ENCODE measurements at places on chromosomes 1 and 21.

- no peak for DNase-seq
These were observed 8.1 kb downstream of the ADAMTS5 start for GRCh38 chr21:26958788-26959187.

GRCh38 chr1:119767486-119767885 lies 1.2 kb downstream of the HMGCS2 start:
- DNase-seq: no peak

GRCh38 chr1:170680428-170680827 lies 16.5 kb downstream of the PRRX1 start:
- no peak for DNase-seq

- no peak for DNase-seq
These were observed 8.0 kb upstream of the RIMS3 start for GRCh38 chr1:40673452-40673851.

- DNase-seq: no peak
These were observed 565.1 kb downstream of the NPHP4 start for GRCh38 chr1:5427026-5427613.

DNA sequence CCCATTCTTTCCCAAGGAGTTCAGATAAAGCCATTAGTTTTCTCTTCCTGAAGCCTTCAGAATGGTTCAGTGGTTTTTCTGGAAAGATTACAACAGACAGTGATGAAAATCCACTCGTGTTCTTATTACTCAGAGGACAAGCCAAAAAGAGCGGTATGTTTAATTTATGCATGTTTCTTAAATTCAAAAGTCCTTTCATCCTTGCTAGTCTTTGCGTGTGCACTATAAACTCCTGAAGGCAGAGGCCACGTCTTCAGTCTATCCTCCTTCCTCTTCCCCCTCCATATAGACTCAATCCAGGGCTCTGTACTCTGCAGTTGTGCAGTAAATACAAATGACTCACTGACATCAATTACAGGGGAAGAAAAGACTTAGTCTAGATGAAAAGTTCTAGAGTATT lies 409.2 kb upstream of the PLXNA2 start:
- DNase-seq: no peak

- DNase-seq: peak; percentile 32
These were observed 97.0 kb upstream of the DPH5 start for GRCh38 chr1:101122452-101123166.

DNA sequence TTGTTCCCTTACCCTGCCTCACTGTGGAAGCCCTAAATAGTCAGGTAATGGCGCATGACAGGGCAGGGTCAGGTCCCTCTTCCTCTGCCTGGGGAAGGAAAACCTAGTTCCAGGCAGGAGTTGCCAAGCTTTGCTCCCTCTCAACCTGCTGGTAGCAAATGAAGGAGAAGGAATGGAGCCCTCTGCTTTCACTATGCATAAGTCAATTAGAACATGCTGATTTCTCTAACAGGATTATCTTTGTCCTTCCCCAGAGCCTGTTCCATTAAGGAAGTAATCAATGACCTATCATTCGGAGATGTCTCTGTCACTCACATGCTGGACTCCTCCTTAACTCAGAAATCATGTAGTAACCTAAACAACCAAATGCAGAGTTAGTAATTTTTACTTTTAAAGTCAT lies 161.8 kb upstream of the NFIA start:
- no peak for DNase-seq

- no peak for DNase-seq
These were observed 115.1 kb downstream of the RABGAP1L start for GRCh38 chr1:174274452-174274851.

DNA sequence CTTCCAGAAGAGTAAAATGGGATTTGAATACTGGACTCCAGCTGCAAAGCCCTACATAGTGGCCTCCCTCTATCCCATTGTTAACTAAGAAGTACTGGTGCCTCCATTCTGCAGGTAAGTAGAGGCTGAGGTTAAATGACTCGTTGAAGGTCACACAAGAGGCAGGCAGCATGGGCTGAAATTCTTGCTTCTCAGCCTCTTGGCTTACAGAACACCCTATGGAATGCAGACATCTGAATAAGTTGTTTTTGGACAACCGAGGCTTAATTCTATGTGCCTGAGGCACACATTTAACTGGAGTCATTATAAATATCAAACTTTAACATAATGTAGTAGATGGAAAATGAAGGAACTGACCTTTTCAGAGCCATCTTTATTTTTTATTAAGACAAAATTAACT lies 5.7 kb downstream of the DNAJC11 start:
- DNase-seq: no peak

- no peak for DNase-seq
These were observed 246.5 kb downstream of the TOMM20 start for GRCh38 chr1:234881893-234882771.

GRCh38 chr1:26158271-26158907 lies 490 bp upstream of the FAM110D start:
- no peak for DNase-seq

DNA sequence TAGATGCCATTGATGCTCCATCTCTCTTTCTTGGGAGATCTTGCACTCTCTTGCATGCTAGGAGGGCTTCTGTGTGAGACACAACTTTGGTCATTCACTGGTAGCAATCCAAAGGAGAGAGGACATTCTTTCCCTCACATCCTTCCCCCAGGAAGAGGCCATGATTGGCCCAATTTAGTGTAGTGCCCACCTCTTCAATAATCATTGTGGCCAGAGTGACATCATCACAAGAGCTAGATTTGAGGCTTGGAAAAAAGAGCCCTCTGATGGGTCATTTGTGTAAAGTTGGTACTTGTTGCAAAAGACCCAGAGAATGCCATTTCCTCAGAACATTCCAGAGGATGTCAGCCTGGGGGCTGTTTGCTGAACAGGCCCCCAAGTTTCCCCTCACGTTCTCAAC lies 30.2 kb downstream of the S100A6 start:
- no peak for DNase-seq

- DNase-seq: no peak
These were observed 59.2 kb downstream of the TLR5 start for GRCh38 chr1:223083831-223084230.

GRCh38 chr1:31345635-31346034 lies 27.2 kb downstream of the FABP3 start:
- no peak for DNase-seq

DNA sequence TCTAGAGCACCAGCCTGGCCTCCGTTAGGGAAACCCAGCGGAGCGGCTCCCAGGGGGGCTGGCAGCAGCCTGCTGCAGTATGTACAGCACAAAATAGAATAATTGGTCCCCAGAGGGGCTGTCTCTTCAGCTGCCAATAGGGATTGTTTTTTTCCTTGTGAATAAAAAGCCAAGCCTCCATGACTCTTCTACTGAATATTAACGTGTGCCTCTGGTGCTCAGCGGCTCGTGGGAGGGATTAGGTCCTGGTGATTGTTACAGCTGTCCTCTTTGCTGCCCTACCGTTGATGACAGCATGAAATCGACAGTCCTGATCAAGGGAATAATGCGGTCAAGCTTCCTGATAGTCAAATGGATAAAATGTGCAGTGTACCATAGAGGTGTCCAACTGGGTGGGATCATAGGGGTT lies 190.7 kb upstream of the RUNX1 start:
- no peak for DNase-seq

GRCh38 chr1:215397106-215397505 lies 170.0 kb upstream of the KCTD3 start:
- DNase-seq: no peak

- DNase-seq: no peak
These were observed 38.1 kb downstream of the GNB1 start for GRCh38 chr1:1852619-1853414.

- peak; percentile 62 for DNase-seq
These were observed 14.5 kb upstream of the C1orf141 start for GRCh38 chr1:67149179-67149770.

DNA sequence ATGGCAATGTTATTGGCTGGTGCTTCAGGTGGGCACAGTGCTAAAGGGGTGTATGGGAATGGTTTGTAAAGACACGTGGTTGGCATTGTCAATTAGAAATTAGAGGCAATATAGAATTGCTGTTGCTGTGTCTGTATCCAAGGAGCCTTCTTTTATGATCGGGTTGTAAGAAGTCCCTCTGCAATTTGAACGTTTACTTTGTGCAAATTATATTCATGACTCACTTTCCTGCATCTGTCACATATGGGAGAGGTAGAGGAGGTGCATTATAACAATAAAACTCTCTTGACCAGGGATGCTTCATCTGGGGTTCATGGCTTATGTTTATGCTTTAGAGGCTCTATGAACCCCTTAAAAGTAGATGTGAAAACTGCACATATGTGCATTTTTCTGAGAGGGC lies 130.4 kb upstream of the DNAH14 start:
- no peak for DNase-seq

GRCh38 chr1:86258101-86258500 lies 101.5 kb upstream of the COL24A1 start:
- no peak for DNase-seq
